Umbilical cord (tissue), 2 donors: ENCODE measurements at places on chromosomes 13 and 19. TPM values are rescaled to one million over a fixed set of nuclear protein-coding genes. Genes with fewer than 3 reads are reported as not detected.

The EFNB2 gene
- total RNA-seq: 20.5 TPM

The FCER2 gene
- total RNA-seq: not detected

The ZNF792 gene
- 6.3 TPM for total RNA-seq

The NPHS1 gene
- 0.48 TPM for total RNA-seq

The TTC9B gene
- not detected for total RNA-seq

The ARHGEF7 gene
- total RNA-seq: 99.2 TPM

The SGCG gene
- total RNA-seq: 3.1 TPM

The ZNF563 gene
- 8.2 TPM for total RNA-seq
